Motor neuron (in vitro differentiated cells): ENCODE measurements at places on chromosomes 11 and 22. TPM values are rescaled to one million over a fixed set of nuclear protein-coding genes. Genes with fewer than 3 reads are reported as not detected.

Gene SLC22A8
- total RNA-seq, result 0.54 and 2.3 TPM in 2 replicates

Gene UPK3A
- total RNA-seq, result not detected in 2 replicates

Gene MRGPRX4
- total RNA-seq, result not detected in 2 replicates

Gene UQCC3
- 17.7 and 17.9 TPM in 2 replicates for total RNA-seq

Gene ANO3
- 0.23 and 0.31 TPM in 2 replicates for total RNA-seq

Gene CHADL
- 0.52 TPM in 1 of 2 replicates, not detected in the other for total RNA-seq

Gene SAA2
- 0.49 and 1.0 TPM in 2 replicates for total RNA-seq
